RWPE1 (cell line): ENCODE measurements at places on chromosomes 11 and 22.
A peak's percentile ranks its signal among the peaks of the same experiment; 100 is the strongest.

DNA sequence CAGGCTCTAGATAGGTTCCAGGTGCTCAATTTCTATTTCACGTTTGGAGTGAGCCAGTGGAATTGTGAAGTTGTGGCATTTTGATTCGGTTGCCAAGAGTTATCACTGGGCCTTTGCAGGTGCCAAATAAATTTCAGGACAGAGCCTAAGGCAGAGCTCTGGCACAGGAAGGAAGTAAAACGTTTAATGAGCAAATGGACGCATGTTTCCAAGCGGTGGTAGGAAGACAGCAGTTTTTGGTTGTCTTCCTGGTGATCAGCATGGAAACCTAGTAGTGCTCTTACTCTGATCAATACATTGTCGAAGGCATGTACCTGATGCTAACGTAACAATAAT, 452 bp downstream of the BIRC3 start:
- DNase-seq = no peak

GRCh38 chr11:37504921-37505320, 906.9 kb upstream of the RAG2 start:
- peak; percentile 85 for DNase-seq

DNA sequence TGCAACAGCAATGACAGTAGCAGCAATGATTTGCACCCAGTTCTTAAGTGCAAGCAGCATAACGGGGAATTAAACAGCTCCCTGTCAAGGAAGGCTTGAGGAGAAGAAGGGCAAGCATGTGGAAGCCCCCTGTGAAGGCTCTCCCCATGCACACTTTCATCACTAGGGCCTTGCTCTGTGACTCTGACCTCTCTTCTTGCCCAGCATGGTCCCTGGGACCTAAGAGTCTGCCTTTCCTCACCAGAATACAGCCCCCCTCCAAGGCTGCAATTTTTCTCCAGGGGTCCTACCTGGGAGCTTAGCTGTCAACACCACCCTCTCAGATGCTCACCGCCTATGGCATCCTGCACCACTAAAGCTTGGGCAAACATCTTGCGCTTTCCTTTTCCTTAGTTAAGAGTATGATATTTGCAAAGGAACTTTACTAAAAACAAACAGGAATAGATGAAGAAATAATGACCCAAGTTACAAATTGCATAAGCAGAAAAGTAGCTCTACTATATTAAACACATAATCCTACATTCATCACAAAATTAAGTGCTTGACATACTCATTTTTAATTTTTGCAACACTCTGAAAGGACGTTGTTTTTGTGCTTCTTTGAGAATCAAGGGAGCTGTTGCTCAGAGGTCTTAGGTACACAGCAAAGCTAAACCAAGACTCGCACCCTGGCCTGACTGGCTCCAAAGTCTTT, 187.6 kb downstream of the ADAMTS15 start:
- no peak for DNase-seq

GRCh38 chr11:58919561-58919960, 19.7 kb upstream of the GLYATL1 start:
- no peak for DNase-seq

DNA sequence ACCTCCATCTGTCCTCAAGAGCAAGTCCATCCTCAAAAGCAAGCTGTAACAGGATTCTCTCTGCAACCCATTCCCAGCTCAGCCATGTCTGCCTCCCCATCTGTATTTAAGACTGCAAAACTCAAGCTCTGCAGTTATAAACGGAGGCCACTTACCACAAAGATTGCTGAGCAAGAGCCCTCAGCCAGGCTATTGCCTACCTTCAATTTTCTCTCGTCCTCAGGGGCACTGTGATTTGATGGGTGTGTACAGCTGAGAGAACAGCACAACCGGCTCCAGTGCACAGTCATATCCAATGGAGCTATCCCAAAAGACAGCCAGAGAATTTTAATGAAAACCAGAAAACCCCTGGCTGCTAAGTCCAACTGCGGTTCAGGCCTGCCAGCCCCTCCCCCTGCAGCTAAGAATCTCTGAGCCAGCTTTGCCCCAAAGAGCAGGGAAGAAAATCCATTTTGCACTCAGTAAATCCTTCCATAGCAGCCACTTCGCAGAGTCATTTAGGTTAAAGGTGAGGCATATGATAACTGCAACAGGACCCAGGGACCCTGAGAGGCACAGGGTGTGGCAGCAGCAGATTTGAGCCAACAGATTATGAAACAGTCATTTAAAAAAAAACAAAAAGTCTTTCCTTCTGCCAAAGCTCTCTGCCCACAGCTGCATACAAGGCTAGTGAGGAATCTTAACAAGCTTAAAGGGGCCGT, 37.6 kb downstream of the RAB30 start:
- peak; percentile 25 for DNase-seq

DNA sequence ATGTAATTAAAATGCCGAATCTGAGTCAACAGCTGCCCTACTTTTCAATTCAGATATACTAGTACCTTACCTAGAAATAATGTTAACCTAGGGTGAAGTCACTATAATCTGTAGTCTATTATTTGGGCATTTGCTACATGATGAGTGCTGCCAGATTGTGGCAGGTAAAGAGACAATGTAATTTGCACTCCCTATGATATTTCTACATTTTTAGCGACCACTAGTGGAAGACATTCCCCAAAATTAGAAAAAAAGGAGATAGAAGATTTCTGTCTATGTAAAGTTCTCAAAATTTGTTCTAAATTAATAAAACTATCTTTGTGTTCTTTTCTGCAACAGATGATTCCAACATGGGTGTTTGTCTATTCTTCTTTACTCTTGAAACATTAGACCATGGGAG, 14.1 kb downstream of the MS4A1 start:
- no peak for DNase-seq

DNA sequence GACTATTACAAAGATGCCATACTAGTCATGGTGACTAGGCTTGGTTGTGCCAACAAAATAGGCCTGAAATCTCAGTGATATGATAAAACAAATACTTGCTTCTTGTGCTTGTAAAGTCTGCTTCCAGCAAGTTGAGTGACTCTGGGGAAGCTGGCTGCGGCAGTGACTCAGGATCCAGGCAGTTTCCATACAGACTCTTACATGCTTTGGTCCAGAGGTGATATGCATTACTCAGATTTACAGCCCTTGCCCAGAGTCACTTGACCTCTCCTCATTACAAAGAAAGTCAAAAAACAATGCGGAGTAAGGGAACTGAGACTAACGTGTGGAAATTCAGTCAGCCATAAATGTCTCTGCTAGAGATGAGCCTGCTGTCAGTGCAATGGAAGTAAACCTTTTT, 387.5 kb downstream of the KCNA4 start:
- peak; percentile 6 for DNase-seq

- no peak for DNase-seq
Observed at GRCh38 chr11:111402411-111402810, 23.3 kb upstream of the POU2AF1 start.

DNA sequence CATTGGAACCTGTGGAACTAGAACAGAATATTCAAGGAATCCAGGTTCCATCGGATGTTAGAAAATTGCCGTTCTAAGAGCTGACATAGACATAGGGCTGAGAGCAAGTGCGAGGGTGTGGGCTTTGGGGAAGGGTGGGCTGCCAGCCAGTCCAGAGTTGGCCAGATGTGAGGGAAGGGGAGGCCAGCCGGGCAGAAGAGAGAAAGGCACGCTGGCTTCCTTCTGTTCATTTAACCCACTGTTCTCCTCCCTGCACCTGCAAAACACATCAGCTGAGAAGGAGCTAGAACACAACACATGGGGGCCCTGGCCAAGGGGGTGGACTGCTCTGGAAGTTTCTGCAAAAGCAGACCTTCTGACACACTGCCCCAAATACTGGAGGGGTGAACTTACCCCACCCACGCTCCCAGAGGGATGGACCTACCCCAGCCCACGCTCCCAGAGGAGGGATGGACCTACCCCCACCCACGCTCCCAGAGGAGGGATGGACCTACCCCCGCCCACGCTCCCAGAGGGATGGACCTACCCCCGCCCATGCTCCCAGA, 98.0 kb downstream of the SHANK2 start:
- DNase-seq = no peak

- DNase-seq = peak; percentile 44
Observed at GRCh38 chr11:116773203-116774097, 663 bp upstream of the BUD13 start.

- peak; percentile 19 for DNase-seq
Observed at GRCh38 chr11:105181100-105181499, 41.5 kb upstream of the CARD18 start.

DNA sequence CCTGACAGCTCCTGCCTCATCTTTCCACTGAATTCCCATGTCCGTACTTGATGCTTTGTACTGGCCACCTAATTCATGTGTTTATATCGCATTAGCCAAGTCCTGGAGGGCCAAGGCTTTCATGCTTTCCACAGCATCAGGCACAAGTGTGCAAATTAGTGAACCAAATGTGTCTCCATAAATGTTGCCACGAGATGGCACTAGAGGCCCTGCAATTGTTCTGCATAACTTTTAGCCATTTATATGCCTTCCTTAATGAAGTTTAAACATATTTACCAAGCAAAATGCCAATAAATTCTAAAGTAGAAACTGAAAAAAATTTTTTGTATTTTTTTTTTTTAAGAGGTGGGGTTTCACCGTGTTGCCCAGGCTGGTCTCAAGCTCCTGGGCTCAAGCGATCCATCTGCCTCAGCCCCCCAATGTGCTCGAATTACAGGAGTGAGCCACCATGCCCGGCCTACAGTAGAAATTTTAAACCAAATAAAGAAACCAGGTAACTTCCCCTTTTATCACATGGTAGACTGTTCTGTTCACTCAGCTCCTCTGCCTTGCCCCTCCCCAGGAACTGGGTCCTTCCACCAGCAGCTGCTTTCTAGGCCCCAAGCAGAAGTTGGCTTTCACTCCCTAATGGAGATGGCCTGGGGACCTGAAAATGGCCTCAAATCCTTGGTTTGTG, 20.8 kb upstream of the IL18BP start:
- DNase-seq = peak; percentile 29
